Psoas muscle (tissue), 8 donors: ENCODE measurements at places on chromosomes 7 and 10. TPM values are rescaled to one million over a fixed set of nuclear protein-coding genes. Genes with fewer than 3 reads are reported as not detected.

Gene KNDC1
- not detected for total RNA-seq

Gene MLXIPL
- 32.3 TPM for total RNA-seq

- DNase-seq, result no peak
- no peak overlapping the region for H3K27ac ChIP-seq
- no peaks in the 10 kb centered on the region for H3K27me3 ChIP-seq
- H3K4me1 ChIP-seq, result no peaks in the 10 kb centered on the region
Measured at GRCh38 chr7:46292741-46293140, 371.7 kb upstream of the IGFBP3 start.

GRCh38 chr10:62584731-62585130 lies 210.6 kb downstream of the ZNF365 start:
- H3K4me1 ChIP-seq, result no peaks in the 10 kb centered on the region
- H3K36me3 ChIP-seq, result no peaks in the 10 kb centered on the region
- H3K27me3 ChIP-seq, result no peaks in the 10 kb centered on the region
- no peak overlapping the region for H3K4me3 ChIP-seq
- no peak overlapping the region for H3K27ac ChIP-seq

GRCh38 chr7:45133352-45133751 lies 21.9 kb upstream of the TBRG4 start:
- H3K36me3 ChIP-seq, result no peaks in the 10 kb centered on the region
- H3K4me1 ChIP-seq, result no peaks in the 10 kb centered on the region
- H3K27ac ChIP-seq, result no peak overlapping the region
- H3K4me3 ChIP-seq, result no peak overlapping the region
- H3K27me3 ChIP-seq, result no peaks in the 10 kb centered on the region

DNA sequence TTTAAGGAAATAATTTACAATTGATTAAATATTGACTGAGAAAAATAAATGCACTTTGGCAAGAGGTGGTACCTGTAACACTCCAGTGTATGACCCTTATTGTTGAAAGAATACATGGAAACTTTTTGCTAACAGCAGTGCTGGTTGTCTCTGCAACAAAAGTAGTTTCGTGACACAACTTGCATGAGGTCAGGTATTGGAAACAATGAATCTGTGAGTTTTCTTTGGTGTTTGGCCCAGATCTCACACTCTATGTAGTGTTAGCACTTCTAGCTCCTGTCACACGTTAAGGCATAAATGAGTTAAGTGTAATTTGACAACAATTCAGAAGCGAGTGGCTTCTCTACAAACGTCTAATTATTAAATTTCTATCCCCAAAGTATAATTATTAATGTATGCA lies 137.7 kb upstream of the MDFIC start:
- no peaks in the 10 kb centered on the region for H3K36me3 ChIP-seq
- H3K4me3 ChIP-seq, result no peak overlapping the region
- no peak for DNase-seq
- no peak overlapping the region for H3K27ac ChIP-seq
- no peaks in the 10 kb centered on the region for H3K4me1 ChIP-seq
